ENCODE measurements at places on chromosomes 3 and 15. TPM values are rescaled to one million over a fixed set of nuclear protein-coding genes. Genes with fewer than 3 reads are reported as not detected.

- DNase-seq, result no peak
These were observed 868 bp downstream of the BTBD1 start for GRCh38 chr15:83066034-83066733.

GRCh38 chr3:141067206-141067974 lies 16.2 kb downstream of the SPSB4 start:
- no peak for DNase-seq

Gene NR1I2
- 0.62 TPM for total RNA-seq

Gene CHMP2B
- 37.4 TPM for total RNA-seq

GRCh38 chr3:116350119-116350733 lies 95.1 kb downstream of the LSAMP start:
- DNase-seq, result no peak

Gene PSTPIP1
- total RNA-seq, result 4.4 TPM

Gene ALDH1L1
- 49.4 TPM for total RNA-seq

Gene SLC24A5
- not detected for total RNA-seq

Gene ATP13A5
- total RNA-seq, result not detected

DNA sequence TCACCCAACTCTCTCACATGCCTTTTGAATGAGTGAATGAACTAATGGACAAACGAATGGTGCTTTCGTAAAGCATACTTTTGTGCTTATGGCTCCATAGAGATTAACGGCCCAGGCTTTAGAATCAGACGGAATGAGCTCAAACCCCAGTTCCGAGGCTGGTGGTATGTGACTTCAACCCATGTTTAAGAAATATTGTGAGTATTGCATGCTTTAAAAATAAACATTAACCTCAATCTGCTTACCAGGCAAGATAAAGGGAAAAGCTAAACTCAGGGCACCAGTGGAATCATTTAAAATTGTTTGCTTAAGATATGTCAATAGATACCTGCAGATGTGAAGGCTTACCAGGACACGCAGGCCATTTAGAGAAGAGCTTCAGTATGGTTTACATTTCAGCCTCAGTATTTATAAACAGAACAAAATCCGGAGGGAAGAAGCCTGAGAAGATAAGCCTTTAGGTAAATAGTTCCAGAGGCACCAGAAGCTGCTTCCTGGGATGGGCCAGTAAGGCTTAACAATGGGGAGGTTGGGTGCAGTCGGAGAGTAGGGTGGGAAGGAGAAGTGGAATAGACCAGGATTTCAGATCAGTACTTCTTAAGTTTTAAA lies 186.4 kb downstream of the ADAMTS9 start:
- DNase-seq, result no peak

Gene RARB
- total RNA-seq, result 13.4 TPM

GRCh38 chr3:184282941-184283340 lies 7.1 kb downstream of the ECE2 start:
- no peak for DNase-seq

DNA sequence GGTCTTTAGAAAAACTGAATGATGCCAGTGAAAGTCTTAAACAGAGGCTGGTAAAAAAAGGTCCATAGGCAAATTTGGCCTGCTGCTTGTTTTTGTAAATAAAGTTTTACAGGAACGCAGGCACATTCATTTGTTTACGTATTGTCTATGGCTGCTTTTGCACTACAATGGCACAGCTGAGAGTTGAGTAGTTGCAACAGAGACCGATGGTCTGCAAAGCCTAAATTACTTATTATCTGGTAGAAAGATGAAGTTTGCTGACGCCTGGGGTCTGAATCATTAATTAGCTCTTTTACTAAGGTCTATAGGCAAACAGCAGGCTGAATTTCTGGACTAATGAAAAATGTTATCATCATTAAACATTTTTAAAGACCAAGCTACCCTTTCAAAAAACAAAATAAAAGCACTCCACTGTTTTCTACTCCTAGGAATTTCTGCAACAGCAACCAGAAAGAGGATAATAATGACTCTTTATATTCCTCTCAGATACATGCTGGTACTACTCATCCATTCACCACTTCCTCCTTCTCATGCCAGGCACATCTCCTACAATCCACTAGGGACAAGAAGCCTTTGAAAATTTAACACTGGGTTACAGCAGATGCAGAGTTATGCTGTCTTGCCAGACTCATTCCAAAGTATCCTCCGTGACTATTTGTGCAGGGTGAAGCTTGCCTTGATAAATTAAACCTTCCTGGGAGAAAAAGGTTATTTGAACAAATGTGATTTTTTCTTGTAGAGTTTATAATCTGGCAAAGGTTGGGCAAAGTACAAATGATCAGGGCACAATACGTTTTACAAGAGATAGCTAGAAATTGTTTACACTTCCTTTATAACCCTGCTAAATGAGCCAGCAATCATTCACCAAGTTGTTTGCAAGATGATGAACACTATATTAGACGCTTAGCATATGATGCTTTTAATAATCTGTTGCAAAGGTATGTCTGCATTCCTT lies 6.0 kb downstream of the GATM start:
- DNase-seq, result no peak
